ENCODE measurements at places on chromosomes 3 and 15.

DNA sequence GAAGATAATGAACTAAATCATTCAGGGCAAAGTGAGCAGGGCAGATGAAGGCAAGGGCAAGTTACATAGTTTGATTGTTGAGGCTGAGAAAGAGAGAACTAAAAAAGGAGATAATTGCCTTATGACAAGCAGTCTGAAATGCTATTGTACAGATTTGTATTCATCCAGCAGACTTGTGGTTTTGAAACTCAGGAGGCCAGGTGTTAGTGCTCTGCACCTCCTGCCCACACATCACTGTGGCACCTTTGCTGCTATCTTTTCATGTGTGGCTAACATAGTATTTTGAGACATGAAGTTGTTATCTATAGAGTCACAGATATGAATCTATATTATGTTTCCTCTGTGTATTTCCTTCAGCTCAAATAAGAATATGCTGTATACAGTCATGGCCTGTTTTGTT, 24.3 kb upstream of the SUCLG2 start:
- no peak for DNase-seq

- no peak for DNase-seq
Measured at GRCh38 chr3:57154470-57155309, 10.5 kb downstream of the IL17RD start.

DNA sequence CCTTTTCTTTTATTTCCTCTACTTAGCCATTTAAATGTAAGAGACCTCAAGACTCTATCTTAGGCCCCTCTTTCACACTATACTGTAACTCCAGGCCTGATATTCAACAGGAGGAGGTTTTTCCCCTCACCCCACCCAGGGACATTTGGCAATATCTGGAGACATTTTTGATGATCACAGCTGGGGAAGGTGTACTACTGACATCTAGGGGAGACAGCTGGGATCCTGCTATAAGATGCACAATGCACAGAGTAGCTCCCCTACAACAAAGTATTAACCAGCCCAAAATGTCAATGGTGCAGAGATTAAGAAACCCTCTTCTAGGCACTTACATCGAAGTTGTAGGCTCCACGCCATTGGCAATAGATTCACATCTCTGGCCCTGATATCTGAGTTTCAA, 517.5 kb upstream of the UBE2E2 start:
- DNase-seq, result peak; percentile 4

- no peak for DNase-seq
Measured at GRCh38 chr15:99386391-99386790, 135.1 kb downstream of the LRRC28 start.

- DNase-seq, result no peak
Measured at GRCh38 chr3:42680271-42680670, 5.1 kb upstream of the KLHL40 start.

DNA sequence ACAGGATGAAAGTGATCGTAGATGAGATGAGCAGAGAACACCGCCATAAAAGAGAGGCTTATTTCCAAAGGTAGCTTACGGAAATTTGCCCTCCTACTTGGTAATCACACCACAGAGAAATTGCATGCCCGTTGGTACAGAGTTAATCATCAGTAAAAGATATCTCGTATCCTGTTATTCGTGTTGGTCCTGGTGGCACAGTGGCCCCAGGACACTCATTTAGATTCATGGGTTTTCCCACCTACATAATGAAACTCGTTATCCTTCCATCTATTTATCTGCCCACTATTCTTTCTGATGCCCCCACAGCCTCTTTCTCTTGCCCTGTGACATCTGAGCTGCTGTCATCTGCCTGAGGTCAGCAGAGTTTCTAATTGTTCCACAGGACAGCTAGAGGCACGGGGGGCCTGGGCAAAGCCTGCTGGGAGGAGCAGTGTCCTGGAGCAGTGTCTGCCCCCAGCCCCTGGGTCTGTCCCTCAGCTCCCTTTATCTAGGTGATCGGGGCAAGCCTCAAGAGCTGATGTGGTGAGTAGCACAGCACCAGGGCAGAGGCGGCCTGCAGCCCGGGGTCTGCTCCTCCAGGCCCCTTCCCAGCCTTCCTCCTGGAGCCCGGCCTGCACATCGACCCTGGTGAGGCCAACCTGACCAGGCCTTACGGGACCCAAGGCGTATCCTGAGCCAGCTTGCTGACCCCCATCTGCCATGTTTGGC, 42.2 kb downstream of the PXYLP1 start:
- DNase-seq, result no peak

DNA sequence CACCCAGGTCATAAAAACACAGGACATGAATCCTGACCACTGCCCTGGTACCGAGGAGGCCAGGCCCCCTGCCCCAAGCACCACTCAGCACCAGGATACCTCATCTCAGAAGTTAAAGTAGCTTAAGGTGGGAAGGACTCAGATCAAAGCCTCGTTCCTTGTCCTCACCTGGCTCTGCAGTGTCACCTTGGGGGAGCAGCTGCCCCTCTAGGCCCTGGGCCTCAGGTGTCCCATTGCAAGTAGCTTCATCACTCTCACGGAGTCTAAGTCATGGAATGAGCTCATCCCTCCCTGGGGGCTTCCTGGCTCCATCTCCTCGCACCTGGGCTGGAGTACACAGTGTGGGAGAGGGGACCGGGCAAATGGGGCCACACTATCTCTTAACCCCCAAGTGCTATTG, 148.0 kb downstream of the TPRA1 start:
- no peak for DNase-seq

DNA sequence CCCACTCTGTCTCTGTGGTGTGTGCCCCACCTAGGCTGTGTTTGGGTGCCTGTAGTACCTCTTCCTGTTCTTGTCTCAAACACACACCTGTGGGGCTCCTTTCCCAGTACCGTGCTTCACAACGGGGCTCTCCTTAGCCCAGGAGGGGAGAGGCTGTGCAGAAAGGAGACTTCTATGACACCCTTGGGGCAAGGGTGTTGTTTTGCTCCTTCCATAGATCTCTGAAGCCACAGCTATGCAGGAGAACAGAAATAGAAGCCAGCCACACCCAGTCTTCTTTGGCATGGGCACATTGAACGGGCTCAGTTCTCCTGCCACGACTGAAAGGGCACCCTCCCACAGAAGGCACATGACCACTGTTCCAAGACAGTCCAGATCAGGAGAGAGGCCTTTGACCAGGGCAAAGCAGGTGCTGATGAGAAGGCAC, 74.3 kb downstream of the LIPC start:
- DNase-seq, result peak; percentile 5

DNA sequence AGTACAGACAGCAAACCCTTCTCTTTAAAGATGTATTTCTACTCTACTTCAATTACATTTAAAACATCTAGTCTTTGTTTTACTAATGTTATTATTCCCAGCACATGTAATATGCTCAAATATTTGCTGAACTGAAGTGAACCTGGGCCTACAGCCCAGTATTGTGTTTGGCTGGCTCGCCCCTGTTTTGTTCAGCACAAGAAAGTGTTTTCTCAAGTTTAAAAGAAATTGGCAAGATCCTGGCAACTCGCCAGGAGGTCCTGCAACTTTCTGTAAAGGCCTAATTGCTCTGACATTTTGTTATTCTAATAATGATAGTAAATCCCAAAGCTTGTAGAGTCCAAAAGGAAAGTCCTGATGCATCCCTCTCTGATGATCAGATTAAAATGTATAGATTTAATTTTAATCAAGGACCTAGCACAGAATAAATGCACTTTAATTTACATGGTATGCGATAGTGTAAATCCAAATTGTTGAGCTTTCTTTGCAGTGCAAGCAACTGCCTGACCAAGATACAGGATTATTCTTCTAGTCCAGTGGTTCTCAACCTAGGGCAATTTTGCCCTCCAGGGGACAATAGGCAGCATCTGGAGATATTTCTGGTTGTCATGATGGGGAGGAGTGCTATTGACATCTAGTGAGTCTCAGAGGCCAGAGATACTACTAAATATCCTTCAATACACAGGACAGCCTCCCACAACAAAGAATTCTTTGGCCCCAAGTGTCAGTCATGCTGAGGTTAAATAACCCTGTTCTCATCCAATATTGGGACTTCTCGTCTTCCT, 35.7 kb upstream of the TMOD3 start:
- no peak for DNase-seq

DNA sequence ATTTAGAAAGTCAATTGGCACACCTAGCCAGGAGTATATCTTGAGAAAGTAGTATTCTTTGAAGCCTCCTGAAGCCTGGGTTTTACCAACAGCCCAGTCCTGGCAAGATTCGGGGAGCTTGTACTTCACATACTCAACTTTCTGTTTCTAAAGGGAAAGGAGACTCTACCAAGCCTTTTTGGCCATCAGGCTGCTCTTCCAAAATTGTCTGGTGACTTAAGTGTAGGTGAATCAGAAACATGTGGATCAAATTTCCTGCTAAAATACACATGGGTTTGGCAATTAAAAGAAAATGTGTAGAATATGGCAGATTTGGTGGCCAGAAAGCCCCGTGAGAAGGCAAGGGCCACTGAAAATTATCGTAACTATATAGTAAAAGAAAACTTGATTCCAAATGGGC, 15.9 kb upstream of the GREM1 start:
- no peak for DNase-seq

- DNase-seq, result no peak
Measured at GRCh38 chr3:30655187-30655812, 48.9 kb downstream of the TGFBR2 start.

GRCh38 chr3:123447416-123447748, 1.5 kb downstream of the ADCY5 start:
- no peak for DNase-seq

GRCh38 chr15:75952525-75952924, 48.8 kb downstream of the FBXO22 start:
- no peak for DNase-seq

- peak; percentile 4 for DNase-seq
Measured at GRCh38 chr3:188244395-188244861, 90.5 kb downstream of the LPP start.

DNA sequence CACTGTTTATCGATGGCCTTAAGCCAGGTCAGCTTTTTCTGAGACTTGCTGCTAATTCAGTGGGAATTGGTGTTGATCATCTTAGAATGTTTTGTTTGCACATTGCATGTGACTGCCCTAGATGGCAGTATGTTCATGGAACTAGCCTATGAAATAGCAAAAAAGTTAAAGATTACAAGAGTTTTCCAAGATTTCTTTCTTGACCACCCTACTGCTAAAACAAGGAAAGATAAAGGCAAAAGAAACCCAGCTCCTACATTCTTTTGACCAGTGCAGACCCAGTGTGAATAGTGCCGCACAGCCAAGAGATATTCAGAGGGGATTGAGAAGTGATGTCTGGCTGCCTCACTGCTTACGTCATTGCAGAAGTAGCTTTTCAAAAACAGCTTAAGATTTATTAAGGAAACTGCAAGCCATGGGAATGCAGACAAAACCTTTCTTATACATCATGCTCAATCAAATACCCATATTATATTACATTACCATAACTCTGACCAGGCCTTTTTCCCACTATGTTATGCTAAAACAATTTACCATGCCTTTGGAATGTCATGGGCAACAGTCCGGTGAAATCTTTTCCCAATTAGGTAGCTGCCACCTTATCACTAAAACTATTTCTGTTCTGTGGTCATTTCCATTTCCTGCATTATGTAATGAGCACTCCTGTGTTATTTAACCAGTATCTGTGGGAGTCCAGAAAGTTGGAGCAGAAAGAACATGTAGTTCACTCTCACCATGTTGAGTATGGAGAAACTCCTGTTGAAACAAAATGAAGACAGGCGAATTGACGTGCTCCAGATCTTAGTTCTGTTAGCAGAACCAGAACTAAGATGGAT, 6.0 kb downstream of the PHLDB2 start:
- no peak for DNase-seq

GRCh38 chr15:41331833-41332193, 578 bp downstream of the OIP5 start:
- peak; percentile 77 for DNase-seq

GRCh38 chr15:81056304-81056703, 55.6 kb downstream of the TLNRD1 start:
- no peak for DNase-seq

- no peak for DNase-seq
Measured at GRCh38 chr15:24862726-24863521, 91.9 kb upstream of the SNRPN start.

DNA sequence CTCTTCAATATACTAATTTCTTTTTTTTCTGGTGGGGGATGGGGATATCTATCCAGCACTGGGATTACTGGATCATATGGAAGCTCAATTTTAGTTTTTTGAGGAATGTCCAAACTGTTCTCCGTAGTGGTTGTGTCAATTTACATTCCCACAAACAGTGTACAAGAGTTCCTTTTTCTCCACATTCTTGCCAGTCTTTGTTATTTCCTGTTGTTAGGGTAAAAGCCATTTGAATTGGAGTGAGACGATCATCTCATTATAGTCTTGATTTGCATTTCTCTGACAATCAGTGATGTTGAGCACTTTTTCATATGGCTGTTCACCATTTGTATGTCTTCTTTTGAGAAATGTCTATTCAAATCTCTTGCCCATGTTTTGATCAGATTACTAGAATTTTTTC, 12.8 kb upstream of the WDR49 start:
- DNase-seq, result no peak

DNA sequence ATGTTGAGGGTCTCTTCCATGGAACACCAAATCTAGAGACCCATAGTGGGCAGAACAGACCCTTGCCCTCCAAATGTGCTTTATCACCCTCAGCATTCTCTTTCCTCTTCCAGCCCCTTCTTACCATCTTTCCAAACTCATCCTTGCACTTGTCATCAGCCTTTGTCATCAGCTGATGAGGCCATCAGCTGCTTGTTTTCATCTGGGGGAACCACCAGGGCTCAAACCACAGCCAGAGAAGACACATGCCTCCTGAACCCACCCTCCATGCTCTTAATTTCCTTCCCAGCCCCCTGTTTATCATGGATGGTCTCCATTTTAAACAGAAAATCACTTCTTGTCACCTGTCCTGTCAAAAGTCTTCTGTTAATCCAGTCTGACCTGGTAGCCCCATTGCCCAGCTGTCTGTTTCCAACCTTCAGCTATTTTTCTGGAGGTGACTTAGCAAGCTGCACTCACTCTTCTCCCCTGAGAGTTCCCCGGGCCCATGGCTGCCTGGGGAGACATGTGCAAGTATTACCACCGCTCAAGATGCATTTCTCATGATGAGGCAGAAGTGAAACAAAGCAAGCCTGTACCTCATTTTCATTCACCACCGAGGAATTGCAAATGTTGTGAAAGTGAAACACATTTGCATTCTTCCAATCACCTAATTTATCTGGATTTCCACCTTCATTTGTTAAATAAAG, 14.7 kb upstream of the SYNM start:
- DNase-seq, result no peak

- no peak for DNase-seq
Measured at GRCh38 chr3:181250714-181251113, 261.2 kb upstream of the DNAJC19 start.

DNA sequence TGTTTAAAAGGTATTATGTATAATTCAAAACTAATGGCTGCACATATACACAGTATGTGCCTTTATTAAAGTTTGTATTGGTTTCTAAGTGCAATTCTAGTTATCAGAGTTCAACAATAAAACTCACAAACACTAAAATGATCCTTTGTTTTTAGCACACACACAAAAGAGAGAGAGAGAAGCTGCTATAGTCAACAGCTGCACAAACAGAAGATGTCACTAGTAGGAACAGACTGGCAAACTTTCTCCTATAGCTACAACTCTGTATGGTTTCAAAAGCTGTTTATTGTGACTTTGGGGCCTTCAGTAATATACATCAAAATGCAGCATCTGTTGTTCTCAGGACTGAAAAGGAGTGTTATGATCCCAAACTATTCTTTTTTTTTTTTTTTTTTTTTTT, 6.1 kb downstream of the SECISBP2L start:
- no peak for DNase-seq
